Colonic mucosa (tissue), 4 donors: ENCODE measurements at places on chromosomes 11 and 22. TPM values are rescaled to one million over a fixed set of nuclear protein-coding genes. Genes with fewer than 3 reads are reported as not detected.

Gene TIMM10B
- total RNA-seq: 48.0 TPM

Gene MOV10L1
- total RNA-seq: 0.27 TPM

Gene C1QTNF4
- total RNA-seq: 0.85 TPM

Gene FUT4
- total RNA-seq: 28.0 TPM

Gene MPEG1
- total RNA-seq: 4.7 TPM

Gene LRRC32
- total RNA-seq: 5.9 TPM

Gene SLC6A5
- total RNA-seq: not detected

- DNase-seq: peak; percentile 43
Observed at GRCh38 chr22:29313126-29313575, 2.3 kb downstream of the RASL10A start.

DNA sequence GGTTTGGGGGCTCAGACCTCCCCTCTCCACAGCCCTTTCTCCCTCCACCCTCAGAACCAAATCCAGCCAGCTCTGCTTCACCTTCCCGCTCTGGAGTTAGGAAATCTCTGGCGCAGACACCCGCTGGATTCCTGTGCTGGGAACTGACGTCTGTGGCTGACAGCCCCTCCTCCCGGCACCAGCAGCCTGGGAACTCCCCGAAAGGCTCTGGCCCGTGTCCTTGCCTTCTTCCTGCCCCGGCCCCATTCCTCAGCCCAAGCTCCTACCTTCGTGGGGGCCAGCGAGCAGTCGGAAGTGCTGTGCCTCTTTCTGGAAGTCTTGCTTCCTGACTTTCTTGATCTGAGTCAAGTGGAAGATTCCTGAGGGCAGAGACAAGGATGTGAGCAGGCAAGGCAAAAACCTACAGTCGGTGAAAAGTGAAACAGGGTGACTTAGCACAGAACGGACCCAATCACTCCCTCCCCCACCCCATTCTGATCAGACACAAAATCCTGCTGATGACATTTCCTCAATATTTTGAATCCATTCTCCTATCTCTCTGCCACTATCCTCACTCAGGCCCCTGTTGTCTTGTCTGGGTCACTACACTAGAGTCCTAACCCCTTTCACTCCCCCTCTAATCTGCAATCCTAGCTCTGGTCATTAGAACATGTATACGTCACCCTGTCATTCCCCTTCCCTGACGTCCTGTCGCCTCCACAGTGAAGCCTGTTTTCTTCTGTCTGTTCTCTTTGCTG, 34.1 kb downstream of the CHRDL2 start:
- DNase-seq: peak; percentile 41

GRCh38 chr11:126992065-126992803, 8.3 kb downstream of the KIRREL3 start:
- no peak for DNase-seq

DNA sequence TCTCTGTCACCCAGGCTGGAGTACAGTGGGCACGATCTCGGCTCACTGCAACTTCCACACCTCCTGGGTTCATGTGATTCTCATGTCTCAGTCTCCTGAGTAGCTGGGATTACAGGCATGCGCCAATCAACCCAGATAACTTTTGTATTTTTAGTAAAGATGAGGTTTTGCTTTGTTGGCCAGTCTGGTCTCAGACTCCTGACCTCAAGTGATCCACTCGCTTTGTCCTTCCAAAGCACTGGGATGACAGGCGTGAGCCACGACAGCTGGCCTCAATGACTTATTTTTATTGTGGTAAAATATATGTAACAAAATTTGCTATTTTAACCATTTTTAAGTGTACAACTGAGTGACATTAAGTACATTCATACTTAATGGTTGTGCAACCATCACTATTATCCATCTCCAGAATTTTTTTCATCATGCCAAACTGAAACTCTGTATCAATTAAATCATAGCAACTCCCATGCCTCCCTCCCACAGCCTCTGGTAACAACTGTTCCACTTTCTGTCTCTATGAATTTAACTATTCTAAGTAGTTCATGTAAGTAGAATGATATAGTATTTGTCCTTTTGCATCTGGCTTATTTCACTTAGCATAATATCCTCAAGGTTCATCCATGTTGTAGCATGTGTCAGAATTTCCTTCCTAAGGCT, 50.7 kb upstream of the CWF19L2 start:
- no peak for DNase-seq

GRCh38 chr22:41762980-41763779, 37.3 kb upstream of the CCDC134 start:
- DNase-seq: peak; percentile 31

DNA sequence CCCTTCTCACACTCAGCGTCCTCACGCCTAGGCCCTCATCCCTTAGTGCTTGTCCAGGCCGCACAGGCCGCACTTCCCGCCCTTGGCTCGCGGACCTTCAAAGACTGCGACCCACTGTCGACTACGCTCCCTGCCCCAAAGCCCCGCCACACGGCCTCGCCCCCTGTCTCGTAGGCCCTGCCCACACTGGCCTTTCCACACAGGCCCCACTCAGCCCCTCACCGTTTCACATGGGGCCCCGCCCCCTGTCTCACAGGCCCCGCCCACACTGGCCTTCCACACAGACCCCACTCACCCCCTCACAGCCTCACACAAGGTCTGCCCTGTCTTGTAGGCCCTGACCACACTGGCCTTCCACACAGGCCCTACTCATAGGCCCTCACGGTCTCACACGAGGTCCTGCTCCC, 11.0 kb downstream of the NRXN2 start:
- no peak for DNase-seq

GRCh38 chr11:35163209-35163608, 24.2 kb downstream of the CD44 start:
- DNase-seq: no peak

- no peak for DNase-seq
Observed at GRCh38 chr11:27352781-27353180, 10.2 kb downstream of the CCDC34 start.

DNA sequence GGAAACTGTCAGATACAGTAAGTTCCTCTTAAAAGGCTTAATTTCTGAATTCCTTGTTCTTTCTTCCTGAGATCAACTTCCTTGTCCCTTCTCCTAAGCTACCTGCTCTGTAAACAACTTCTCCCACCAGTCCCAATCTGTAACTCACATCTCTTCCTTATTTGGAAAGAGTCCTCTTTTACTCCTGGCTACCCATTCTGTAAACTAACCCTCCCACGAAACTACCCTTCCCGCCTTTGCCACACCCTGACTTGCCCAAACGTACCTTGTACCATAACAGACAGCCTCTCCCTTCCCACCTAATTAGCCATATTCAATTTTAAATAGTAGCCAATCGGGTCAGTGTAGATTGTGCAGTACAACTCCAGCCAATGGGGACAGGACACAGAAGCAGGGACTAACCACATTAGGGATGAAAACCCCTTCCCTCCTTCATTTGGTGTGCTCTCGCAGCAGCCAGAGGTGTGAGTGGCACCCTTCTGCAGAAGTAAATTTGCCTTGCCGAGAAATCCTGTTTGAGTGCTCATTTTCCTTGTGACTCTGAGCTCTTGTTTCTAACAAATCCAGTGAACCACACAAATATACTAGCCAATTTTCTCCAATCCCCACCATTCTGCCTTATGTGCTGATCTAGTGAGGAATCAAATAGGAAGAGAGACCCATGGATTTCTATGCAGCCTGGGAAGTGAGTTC, 49.5 kb downstream of the ZNF280B start:
- no peak for DNase-seq

DNA sequence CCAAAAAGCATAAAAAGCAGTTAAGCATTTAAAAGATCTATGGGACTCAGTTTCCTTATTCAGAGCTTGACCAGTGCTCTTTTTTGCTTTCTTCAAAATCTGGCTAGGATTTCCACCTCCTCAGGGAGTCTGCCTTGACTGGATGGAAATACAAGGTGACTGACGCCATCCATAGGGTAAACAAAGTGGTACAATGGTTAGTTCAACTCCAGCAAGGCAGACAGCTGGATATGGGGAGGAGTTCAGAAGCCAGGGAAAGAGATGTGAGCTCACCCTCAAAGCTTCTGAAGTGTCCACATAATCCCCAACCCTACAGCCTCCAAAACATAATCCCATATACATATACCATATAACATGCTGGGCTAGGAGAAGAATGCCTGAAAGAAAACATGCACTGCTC, 52.0 kb downstream of the KIRREL3 start:
- no peak for DNase-seq

GRCh38 chr11:72842653-72843330, 28.6 kb downstream of the ATG16L2 start:
- DNase-seq: no peak

GRCh38 chr11:17527628-17527995, 16.6 kb downstream of the USH1C start:
- no peak for DNase-seq

GRCh38 chr11:20367313-20367948, 3.9 kb downstream of the HTATIP2 start:
- DNase-seq: no peak

DNA sequence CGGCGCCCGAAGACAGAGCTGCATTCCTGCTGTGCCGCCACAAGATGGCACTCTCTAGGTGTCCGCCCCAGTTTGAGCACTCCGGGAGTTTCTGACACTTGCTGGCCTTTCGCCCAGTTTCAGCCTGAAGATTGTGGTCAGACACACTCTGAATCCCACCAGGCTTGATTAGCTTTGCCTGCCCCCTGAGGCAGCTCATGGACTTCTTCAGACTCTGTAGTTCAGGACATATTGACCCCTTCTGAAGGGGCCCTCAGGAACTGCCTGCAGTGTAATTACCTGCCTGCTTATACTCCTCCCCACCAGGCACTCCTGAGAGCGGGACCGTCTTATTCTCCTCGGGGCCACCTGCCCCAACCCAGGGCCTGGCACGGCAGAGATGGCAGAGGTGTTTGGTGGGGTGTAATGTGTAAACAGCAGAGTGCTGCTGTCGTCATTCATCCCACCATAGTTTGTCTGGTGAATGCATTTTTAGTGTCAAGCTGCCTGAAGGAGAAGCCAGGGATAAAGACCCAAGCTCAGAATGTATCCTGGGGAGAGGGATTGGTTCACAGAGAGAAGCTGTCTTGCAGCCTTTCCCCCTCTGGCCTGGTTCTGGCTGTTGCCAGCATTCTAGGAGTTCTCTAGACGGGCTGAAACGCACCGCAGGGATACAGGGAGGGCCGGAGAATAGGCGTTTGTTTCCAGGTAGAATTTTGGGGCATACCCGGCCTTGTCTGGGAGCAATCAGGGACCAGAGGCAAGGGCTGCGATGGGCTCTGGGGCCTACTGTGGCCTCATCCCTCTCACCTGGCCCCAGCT, 46.4 kb downstream of the EIF3F start:
- peak; percentile 67 for DNase-seq

GRCh38 chr11:64456509-64457320, 97.8 kb downstream of the RPS6KA4 start:
- DNase-seq: no peak

DNA sequence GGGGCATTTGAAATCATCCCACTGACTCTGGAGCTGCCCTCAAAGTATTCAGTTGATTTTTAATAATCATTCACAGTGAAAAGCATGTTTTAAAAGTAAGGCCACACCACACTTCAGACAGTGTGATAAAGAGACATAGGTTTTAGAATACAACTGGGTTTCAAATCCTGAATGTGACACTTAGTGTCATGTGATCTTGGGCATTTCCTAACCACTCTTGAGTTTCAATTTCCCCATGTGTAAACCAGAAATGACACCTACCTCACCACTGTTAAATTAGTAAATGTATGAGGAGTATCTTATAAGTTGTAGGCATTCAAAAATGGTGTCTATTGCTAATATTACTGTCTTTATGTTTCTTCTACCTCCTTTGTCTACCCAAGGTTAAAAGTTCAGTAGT, 5.4 kb downstream of the TMEM123 start:
- no peak for DNase-seq

DNA sequence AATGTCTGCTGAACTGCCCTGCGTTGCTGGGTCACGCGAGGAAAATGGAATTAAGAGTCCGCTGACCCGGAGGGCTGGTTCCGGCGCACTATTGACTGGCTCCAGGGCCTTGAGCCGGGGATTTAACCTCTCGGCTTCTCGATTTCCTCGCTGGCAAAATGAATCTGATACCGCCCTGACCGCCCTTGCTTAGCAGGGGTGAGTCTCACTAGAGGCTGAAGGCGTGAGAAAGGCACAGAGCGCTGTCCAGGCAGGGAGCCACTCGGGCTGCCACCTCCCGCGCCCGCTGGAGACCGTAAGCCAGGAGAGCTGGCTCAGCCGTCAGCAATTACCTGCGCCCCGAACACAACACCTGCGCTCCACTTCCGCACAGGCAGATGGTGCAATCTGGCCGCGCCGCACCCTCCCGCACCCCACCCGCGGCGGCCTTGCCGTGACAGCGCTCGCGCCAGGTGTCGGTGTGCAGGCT, 65.6 kb downstream of the BUD13 start:
- peak; percentile 62 for DNase-seq

- no peak for DNase-seq
Observed at GRCh38 chr11:105767931-105768330, 158.1 kb downstream of the GRIA4 start.

DNA sequence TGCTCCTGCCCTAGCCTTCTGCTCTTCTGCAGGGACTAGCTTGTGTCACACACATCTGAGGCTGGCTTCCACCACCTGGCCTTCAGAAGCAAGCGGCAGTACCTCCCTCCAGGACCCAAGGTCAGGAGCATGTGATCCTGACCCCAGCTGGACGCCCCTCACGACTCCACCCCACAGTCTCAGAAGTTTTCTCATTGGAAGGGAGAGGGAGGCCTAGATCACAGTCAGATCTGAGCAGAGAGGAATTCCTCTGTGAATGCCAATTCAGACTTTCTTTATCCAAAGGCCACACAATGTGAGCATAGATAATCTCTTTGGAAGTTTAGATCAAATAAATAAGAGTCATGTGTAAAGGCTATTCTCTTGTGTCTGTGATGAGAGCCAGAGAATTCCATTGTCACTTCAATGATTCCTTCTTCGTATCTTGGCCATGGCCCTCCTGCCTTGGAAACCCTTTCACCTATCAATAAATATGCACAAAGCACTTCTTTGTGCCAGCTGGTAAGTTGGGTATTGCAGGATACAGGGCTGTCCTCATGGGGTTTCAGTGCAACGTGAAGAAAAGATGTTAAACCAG, 142.9 kb downstream of the SNX19 start:
- no peak for DNase-seq

DNA sequence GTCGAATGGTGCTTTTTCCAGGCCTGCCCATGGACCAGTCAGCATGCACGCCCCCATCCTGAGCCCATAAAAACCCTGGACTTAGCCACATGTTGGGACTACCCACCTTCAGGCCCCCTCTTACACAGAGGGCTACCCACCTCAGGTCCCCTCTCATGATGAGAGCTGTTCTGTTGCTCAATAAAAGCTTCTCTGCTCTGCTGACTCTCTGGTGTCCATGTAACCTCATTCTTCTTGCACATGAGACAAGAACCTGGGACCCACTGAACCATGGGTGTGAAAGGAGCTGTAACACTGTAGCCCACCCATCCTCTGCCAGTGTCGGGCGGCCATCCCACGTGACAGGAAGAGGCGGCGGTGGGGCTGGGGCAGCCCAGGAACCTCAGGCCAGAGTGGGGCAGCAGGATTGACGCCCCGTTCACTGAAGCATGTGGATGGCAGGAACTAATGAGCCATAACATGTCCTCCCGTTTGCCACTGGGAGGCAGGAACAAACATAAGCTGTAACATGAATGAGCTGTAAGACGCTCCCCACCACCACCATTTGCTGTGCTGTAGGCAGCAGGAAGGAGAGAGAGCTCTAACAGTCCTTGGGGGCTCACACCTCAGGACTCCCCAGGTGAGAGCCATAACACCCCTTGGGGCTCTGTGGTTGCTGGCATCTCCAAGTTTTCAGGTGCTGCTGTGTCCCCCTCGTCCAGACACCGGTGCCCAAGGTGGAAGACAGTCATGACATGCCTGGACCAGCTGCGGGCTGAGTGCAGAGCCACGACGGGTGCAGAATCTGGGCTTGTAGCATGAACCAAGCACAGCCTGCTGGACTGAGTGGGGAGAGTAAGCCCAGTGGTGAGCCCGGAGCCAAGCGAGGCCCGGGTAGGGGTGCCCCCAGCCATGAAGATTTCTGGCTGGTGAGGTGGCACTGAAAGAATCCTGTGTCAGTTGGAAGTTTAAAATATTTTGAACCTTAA, 69.4 kb downstream of the MCHR1 start:
- DNase-seq: no peak
